ENCODE measurements at places on chromosomes 4 and X.

DNA sequence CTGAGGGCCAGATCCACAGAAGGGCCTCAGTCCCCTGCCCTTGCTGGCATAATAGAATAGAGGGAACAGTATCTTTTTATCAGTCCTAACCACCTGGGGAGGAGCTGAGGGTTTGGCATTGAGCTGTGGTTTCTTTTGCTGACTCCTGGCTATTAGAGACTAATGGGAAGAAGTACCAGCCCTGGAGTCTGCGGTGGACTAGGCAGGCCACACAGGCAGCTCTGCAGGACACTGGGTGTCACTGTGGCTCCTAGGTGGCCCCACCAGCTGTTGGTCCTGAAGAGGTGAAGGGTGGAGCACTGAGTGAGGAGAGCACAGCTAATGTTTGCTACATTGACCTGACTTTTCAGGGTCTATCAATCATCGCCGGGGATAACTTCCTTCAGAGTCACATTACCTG, 52.8 kb upstream of the GPC4 start:
- no peak for DNase-seq

GRCh38 chr4:37928426-37929416, 31.5 kb upstream of the PTTG2 start:
- no peak for DNase-seq

GRCh38 chr4:126603825-126604224, 1028.9 kb upstream of the INTU start:
- no peak for DNase-seq

- DNase-seq = no peak
These were observed 24.6 kb upstream of the NAP1L2 start for GRCh38 chrX:73239242-73239641.

- no peak for DNase-seq
These were observed 81.2 kb upstream of the KCNIP4 start for GRCh38 chr4:22029803-22030202.

DNA sequence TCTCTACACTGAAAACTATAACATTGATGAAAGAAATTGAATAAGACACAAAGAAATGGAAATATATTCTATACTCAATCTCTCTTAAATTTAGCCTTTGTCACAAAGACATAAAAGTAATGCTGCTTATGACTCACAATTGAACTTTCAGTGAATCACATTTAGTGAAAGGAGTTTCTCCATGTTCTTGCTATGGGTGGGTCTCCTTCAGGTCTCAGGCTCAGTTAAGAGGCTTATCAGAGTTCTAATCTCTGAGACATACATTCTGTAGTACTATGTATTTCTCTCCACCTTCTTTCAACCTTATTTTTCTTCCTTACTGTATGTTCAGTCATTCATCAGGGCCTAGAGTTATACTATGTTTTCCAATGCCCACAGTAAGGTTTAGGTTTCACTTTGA, 220.9 kb downstream of the DTHD1 start:
- DNase-seq = no peak
